ENCODE measurements at places on chromosomes 12 and 14.

DNA sequence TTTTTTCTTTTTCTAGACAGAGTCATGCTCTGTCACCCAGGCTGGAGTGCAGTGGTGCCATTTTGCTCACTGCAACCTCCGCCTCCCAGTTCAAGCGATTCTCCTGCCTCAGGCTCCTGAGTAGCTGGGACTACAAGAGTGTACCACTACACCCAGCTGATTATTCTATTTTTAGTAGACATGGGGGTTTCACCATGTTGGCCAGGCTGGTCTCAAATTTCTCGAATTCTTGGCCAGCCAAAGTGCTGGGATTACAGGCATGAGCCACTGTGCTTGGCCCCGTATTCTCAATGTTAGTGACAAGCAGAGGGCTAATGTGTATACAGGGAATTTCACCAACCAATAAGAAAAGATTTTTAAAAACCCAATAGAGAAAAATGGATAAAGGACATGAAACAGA, 8.4 kb downstream of the PLBD2 start:
- DNase-seq, result peak; percentile 24

GRCh38 chr12:11170810-11171144, 217 bp upstream of the SMIM10L1 start:
- no peak for DNase-seq

- peak; percentile 91 for DNase-seq
Observed at GRCh38 chr12:95072900-95073697, at the start of gene NR2C1. TSS of gene NR2C1 (minus strand) at chr12:95073618. CDS start at chr12:95067384, 6,234 bp downstream.

DNA sequence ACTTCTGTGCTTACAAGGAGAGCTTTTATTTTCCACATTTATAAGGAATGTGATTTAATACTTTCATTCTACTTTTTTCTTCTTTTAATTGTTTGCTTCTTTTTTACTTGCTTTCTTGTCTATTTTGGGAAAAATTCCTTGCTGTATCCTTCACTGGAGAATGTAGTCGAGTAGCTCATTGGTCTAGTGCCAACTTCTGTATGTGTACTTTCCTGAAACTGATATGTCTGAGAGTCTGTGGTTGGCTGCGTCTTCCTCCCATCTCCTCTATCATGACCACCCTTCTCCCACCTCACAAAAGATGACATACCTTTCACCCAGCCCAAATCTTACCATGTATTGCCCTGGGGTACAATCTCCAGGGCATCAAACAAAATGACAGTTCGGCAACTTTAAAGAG, 51.8 kb downstream of the MSRB3 start:
- no peak for DNase-seq

DNA sequence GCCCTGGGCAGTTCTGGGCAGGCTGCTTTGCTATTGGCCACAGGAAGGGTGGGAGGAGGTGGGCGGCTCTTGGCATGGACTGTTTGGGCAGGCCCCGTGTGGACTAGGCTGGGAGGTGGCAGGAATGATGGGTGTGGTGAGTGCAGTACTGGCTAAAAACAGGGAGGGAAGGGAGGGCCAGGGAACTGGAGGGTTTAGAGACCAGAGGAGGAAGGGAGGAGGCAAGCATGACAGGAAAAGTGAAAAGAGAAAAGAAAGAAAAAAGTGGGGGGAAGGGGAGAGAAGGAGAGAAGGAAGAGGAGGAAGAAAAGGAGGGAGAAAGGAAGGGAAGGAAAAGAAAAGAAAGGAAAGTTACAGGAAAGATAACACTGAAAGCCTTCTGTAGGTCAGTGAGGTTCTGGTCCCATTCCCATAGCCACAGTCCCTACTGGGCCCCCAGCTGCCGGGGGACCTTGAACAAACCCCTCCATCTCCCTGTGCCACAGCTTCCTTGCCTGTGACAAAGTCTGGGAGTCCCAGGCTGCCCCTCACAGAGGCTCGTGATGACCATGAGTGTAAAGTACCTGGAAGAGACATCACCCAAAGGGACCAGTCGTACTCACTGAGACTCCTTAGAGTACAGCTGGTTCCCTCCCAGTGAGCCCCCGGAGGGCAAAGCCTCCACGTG, 1.1 kb upstream of the C14orf132 start:
- peak; percentile 54 for DNase-seq

DNA sequence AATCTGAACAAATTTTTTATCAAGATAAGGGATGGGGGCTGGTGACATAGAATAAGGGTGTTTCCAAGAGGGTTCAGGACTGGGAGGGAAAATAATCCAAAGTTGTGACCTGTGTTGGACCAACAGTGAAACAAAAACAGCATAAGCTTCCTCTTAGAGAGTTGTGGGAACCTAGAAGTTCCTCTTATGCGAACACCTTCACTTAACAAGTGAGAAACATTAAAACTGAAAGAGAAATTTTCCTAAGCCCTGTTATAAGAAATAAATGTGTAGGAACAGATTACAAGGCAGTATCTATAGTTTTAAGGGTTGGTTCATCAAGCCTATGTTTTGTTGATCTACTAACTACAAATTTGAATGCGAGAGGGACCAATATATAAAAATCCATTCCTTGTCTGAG, 58.4 kb downstream of the LLPH start:
- DNase-seq, result no peak

- peak; percentile 40 for DNase-seq
Observed at GRCh38 chr12:103821773-103822172, 19.3 kb downstream of the NT5DC3 start.

DNA sequence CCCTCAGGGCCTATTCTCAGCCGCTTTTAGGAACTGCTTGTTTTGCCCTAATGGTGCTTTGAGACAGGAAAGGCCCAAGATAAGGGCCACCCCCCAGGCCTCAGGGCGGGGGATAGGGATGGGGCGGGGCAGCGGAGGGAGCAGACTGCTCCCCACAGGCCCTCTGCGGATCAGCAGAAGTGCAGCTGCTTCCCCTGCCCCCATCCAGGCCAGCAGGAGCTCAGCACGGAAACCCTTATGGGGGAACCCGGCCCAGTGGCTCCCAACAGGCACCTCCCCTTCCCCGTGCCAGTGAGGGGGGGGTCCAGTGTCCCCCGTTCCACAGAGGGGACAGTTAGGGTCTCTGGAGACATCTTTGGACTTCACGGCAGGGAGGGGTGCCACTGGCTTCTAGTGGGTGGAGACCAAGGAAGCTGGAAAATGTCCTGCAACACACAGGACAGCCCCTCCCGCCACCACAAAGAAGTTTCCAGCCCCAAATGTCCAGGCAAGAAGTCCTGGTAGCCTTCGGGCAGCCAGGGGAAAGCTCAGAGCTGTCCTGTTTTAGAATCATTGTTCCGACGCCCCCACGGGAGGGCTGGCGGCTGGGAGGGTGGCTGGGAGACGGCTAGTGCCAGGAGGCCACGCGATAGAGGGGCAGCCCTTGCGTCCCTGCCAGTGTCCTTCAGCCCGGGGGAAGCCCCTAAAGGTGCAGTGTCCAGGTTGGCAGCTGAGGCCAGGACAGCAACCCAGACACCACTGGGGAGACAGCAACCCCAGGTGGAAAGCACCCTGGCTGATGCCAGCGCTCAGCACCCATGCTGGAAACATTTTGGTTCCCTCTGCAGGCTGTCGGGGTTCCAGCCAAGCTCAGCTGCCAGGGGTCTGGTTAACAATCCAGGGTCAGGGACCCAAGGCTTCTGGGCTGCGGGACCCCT, 10.4 kb upstream of the GPR132 start:
- no peak for DNase-seq

GRCh38 chr14:29735459-29735858, 192.2 kb downstream of the PRKD1 start:
- no peak for DNase-seq

DNA sequence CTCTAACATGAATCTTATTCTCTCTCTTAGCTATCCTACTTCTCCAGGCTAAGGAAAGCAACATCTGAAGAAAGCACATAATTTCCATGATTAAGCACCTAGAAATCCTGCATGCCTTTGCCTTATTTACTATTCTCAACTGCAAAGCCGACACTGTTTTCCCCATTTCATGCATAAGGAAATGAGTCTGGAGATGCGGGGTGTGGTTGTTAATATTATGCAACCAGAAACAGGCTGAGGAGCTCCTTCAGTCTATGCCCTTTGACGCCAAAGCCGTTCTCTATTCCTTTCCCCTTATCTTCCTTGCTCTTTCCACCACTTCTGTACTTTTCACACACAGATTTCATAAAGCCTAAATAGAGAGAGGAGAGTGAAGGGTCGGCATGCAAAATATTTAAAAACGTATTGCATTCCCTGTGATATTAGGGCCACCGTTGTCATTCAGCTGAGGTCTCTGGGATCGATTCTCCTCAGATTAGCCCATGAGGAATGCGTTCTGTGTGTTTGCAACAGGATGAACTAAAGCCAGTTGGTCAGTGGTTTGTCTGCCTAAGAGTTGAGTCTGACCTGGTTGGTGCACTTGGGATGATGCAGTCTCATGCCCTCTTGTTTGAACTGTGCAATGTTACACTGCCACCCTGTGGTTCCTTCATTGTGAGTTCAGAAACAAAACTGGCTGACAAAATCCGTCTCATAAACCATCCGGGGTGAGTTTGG, 53.1 kb upstream of the PLEKHG7 start:
- peak; percentile 93 for DNase-seq

DNA sequence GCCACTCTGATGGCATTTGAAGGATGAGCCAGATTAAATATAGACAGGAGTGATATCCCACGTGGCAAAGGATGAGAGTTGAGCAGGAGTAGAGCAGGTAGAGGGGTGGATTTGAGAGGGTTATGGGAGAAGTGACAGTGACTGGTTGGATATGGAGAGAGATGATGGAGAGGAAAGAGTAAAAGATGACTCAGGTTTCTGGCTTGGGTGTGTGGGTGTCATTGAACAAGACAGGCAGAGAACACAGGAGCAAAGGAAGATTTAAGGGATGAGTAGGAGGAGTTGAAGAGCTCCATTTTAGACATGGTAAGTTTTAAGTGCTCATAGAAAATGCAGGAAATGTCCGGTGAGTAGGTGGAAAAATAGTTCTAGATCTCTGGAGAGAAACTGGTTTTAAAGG, 136.9 kb downstream of the EGLN3 start:
- no peak for DNase-seq

DNA sequence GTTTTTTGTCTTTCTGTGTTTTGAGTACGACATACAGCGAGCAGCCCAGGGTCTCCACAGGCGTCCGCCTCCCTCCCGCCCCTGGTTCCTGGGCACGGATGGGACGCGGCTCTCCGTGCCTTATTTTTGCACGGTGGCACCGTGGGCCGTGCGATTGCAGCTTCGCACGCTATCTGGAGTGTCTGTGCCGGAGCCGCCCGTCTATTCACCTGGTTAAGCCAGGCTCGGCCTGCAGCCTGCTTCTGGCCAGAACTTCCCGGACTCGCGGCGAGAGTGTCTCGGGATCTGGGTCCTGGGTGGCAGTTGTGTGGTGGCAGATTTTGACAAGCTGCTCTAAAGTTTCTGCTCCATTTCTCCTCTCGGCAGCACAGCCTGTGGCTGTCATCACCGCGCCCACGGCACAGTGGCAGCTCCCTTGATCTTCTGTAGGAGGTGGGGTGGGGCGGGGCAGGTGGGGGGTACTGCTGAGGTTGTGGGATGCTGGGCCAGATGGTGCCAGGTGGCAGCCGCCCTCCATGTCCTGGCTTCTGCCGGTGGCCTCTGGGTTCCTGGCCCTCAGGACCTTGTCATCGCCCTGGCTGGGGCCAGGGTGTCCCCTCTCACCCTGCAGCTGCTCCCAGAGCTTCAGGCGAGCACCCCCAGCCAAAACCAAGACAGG, 2.9 kb downstream of the MMP17 start:
- no peak for DNase-seq

- DNase-seq, result no peak
Observed at GRCh38 chr12:13719986-13720385, 261.4 kb downstream of the GRIN2B start.

- DNase-seq, result no peak
Observed at GRCh38 chr12:115794659-115795081, 482.8 kb downstream of the MED13L start.

DNA sequence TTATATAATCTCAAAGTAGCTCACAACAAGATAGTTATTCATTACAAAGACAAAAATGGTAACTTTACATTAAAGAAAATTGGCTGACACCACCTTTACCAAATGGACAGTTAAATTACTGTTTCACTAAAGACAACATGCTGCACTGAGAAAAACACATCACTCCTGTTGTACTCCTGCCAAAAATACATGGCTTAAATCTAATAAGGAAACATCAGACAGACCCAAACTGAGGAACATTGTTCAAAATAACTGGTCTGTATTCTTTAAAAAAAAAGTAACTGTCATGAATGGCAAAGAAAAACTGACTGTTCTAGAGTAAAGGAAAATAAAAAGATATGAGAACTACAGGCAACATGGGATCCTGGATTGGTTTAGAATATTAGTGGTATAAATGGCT, 151.3 kb upstream of the DCN start:
- DNase-seq, result no peak

GRCh38 chr12:120474616-120474960, 5.0 kb upstream of the SRSF9 start:
- DNase-seq, result peak; percentile 73

DNA sequence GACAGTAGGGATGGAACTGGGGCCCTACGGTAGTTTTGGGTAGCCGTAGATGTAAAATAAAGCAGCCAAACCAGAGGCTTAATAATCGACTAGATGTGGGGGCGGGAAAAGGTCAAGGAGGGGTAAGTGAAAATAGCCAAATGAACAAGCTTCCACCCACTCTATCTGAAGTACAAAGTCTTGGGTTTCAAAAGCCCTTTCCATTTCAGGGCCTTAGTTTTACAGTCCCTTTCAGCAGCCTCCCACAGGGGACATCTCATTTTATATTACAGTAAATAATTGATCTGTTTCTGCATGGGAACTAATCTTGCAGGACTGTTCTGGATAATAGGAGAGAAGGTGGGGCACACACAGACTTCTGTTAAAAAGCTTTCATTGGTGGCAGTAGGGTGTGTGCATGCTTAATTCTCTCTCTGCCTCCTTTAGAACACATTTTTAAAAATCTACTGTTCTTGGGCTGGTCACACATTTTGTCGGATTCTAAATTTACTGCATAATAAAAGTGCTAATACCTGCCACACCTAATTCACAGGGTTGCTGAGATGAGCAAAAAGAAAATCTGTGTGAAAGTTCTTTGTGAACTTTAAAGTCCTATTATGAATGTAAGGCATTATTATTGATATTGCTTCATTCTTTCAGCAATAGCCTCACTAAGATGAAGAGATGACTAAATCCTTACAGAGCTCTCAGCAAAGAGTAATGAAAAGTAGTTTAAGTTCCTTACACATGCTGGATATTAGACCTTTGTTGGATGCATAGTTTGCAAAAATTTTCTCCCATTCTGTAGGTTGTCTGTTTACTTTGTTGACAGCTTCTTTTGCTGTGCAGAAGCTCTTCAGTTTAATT, 104.6 kb downstream of the ITPR2 start:
- no peak for DNase-seq

GRCh38 chr12:98612696-98613334, 19.3 kb downstream of the SLC25A3 start:
- DNase-seq, result no peak

- DNase-seq, result no peak
Observed at GRCh38 chr14:77141214-77142004, at the start of gene ZDHHC22. TSS of gene ZDHHC22 (minus strand) at chr14:77141791. CDS start at chr14:77139738, 2,053 bp downstream.

GRCh38 chr12:2239381-2239871, 186.6 kb downstream of the CACNA1C start:
- no peak for DNase-seq

DNA sequence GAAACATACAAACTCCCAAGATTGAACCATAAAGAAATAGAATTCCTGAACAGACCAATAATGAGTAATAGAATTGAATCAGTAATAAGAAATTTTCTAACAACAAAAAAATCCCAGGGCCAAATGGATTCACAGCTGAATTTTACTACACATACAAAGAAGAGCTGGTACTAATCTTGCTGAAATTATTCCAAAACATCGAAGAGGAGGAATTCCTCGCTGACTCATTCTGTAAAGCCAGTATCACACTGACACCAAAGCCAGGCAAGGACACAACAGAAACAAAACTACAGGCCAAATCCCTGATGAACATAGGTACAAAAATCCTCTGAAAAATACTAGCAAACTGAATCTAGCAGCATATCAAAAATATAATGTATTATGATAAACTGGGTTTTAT, 367.8 kb upstream of the CLEC14A start:
- peak; percentile 59 for DNase-seq

Data from AG10803 (cell line).